ENCODE measurements at places on chromosomes 13 and 19.

DNA sequence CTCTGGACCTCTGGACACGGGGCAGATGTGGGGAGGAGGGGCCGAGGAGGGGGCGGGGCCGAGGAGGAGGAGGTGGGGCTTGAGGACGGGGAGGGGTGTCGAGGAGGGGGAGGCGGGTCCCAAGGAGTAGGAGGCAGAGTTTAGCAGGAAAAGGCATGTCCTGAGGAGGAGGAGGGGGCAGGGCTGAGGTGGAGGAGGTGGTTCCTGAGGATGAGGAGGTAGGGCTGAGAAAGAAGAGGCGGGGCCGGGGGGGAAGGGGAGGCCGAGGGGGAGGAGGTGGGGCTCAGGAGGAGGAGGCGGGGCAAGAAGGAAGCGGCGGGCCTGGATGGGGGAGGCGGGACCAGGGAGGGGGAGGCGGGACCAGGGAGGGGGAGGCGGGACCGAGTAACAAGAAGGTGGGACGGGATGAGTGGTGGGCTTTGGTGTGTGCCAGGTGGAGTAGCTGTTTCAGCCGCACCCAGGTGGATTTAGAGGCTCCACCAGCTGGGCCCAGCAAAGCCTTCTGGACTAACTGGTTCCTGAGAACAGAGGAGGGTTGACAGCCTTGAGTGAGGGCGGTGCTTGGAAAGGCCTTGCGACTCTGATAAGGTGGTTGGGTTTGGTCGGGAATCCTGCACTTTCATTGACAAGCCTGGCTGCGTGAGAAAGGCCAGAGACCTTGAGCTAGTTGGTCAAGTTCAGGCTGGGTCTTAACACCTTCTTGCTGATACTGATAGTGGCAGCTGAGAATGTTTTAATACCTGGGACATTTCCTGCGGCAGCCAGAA lies 7.7 kb downstream of the TECR start:
- peak; percentile 47 for DNase-seq
- H3K4me3 ChIP-seq: no peak overlapping the region
- H3K4me1 ChIP-seq: peaks cover 28% of the 10 kb centered on the region
- H3K27ac ChIP-seq: no peak overlapping the region
- no peaks in the 10 kb centered on the region for H3K27me3 ChIP-seq

DNA sequence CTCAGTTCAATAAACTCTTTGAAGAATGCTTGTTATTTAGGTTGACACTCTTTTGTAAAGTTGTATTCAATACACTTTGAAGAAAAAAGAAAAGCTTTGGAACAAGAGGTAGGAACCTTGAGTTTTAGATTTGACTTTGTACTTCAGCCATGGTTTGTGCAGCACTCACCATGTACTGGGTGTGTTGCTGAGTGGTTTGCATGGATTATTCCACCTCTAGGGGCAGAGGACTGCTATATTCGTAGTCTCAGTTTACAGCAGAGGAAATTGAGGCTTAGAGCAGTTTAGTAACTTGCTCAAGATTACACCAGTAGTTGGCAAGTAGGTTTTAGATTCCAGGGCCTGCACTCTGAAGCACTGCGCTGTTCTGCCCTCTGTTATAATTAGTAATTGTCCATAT lies 68.8 kb downstream of the DNAJC3 start:
- H3K27me3 ChIP-seq: no peaks in the 10 kb centered on the region
- H3K4me3 ChIP-seq: no peak overlapping the region
- DNase-seq: no peak
- no peak overlapping the region for H3K27ac ChIP-seq
- peaks cover 24% of the 10 kb centered on the region for H3K4me1 ChIP-seq

GRCh38 chr13:110910013-110910890 lies 4.6 kb downstream of the ANKRD10 start:
- H3K4me1 ChIP-seq: peaks cover 61% of the 10 kb centered on the region
- no peak for DNase-seq
- no peak overlapping the region for H3K27ac ChIP-seq
- no peaks in the 10 kb centered on the region for H3K27me3 ChIP-seq
- H3K36me3 ChIP-seq: peaks cover 46% of the 10 kb centered on the region

DNA sequence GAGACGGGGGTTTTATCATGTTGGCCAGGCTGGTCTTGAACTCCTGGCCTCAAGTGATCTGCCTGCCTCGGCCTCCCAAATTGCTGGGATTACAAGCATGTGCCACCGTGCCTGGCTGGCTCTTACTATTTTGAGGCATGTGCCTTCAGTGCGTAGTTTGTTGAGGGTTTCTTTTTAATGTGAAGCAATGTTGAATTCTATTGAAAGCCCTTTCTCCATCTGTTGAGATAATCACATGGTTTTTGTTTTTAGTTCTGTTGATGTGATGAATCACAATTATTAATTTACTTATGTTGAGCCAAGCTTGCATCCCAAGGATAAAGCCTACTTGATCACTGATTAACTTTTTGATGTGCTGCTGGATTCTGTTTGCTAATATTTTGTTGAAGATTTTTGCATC lies 290.9 kb downstream of the KCNRG start:
- no peak overlapping the region for H3K27ac ChIP-seq
- H3K27me3 ChIP-seq: peaks cover 7% of the 10 kb centered on the region
- no peak for DNase-seq
- H3K4me3 ChIP-seq: no peak overlapping the region
- H3K4me1 ChIP-seq: peaks cover 18% of the 10 kb centered on the region
- no peaks in the 10 kb centered on the region for H3K36me3 ChIP-seq

GRCh38 chr19:43483281-43483680 lies 17.9 kb upstream of the LYPD3 start:
- DNase-seq: no peak
- no peaks in the 10 kb centered on the region for H3K4me1 ChIP-seq
- H3K36me3 ChIP-seq: peaks cover 2% of the 10 kb centered on the region
- H3K4me3 ChIP-seq: no peak overlapping the region
- no peaks in the 10 kb centered on the region for H3K27me3 ChIP-seq

GRCh38 chr13:99506634-99507033 lies 5.4 kb downstream of the TM9SF2 start:
- no peak for DNase-seq
- no peaks in the 10 kb centered on the region for H3K27me3 ChIP-seq
- H3K36me3 ChIP-seq: peaks cover 56% of the 10 kb centered on the region
- H3K4me1 ChIP-seq: peaks cover 72% of the 10 kb centered on the region
- no peak overlapping the region for H3K27ac ChIP-seq

- no peak overlapping the region for H3K4me3 ChIP-seq
- H3K27me3 ChIP-seq: no peaks in the 10 kb centered on the region
- peaks cover 8% of the 10 kb centered on the region for H3K4me1 ChIP-seq
- H3K27ac ChIP-seq: no peak overlapping the region
- H3K36me3 ChIP-seq: no peaks in the 10 kb centered on the region
Observed at GRCh38 chr19:48678201-48678600, 5.4 kb upstream of the NTN5 start.

DNA sequence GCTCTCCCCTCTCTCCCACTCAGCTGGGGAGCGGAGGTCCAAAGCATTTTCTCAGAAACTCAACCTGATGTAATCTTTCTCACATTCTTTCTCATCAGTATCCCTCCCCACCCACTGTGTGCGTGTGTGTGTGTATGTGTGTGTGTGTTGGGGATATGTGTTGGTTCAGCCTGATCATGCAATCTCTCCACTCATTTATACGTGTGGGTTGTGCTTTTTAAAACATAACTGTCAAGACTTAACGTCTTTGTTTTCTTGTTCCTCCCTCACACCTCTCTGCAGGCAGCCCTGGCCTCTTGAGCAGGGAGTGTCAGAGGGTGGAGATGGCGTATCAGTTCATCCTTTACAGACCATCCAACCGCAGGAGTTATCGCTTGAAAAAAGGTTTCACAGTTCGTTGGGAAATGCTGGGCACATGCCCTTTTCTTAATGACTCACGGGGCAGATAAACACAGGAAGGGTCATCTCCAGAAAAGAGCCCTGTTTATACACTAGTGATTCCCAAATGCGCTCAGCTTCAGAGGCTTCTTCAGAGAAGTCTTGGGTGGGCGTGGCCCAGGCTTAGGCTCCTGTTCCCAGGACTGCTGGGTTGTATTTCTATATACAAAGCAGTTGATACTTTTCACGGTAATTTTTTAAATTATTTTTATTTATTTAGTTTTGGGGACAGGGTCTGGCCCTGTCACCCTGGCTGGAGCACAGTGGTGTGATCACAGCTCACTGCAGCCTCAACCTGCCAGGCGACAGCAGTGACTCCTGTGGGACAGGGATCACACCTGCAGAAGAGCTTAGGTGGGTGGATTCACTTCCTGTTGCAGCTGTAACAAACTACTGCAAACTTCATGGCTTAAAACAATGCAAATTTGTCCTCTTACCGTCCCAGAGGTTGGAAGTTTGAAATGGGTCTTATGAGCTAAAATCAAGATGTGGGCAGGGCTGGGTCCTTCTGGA lies 60.3 kb downstream of the CCDC70 start:
- H3K4me3 ChIP-seq: no peak overlapping the region
- H3K36me3 ChIP-seq: no peaks in the 10 kb centered on the region
- H3K27me3 ChIP-seq: no peaks in the 10 kb centered on the region
- peaks cover 15% of the 10 kb centered on the region for H3K4me1 ChIP-seq
- DNase-seq: no peak
- no peak overlapping the region for H3K27ac ChIP-seq

- H3K4me1 ChIP-seq: peaks cover 27% of the 10 kb centered on the region
- H3K4me3 ChIP-seq: peak overlapping the region; percentile 85
- no peaks in the 10 kb centered on the region for H3K27me3 ChIP-seq
- no peak for DNase-seq
- H3K27ac ChIP-seq: peak overlapping the region; percentile 90
Observed at GRCh38 chr19:1132552-1133383, 29.0 kb downstream of the GPX4 start.

DNA sequence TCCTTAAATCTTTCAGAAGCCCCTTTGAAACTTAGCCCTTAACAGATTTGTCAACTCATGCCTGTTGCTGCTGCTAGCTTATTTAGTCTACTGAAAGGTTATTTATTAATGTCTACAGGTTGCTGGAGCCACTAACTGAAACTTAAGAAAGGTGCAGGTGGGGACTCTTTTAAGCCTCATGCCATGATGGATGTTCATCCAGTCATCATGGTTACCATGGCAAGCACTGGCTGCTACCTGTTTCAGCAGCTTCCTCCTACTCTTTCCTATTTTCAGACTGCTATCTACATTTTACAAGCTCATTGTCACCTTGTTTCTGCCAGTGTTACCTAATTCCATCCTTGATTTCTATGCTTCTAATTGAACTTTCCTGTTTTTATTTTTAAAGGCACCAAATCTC lies 27.1 kb downstream of the DGKH start:
- DNase-seq: no peak
- no peaks in the 10 kb centered on the region for H3K27me3 ChIP-seq
- H3K27ac ChIP-seq: no peak overlapping the region
- H3K36me3 ChIP-seq: peaks cover 12% of the 10 kb centered on the region
- H3K4me1 ChIP-seq: peaks cover 25% of the 10 kb centered on the region

- no peak overlapping the region for H3K4me3 ChIP-seq
- H3K27me3 ChIP-seq: no peaks in the 10 kb centered on the region
Observed at GRCh38 chr19:42111384-42111783, 20.9 kb downstream of the POU2F2 start.

DNA sequence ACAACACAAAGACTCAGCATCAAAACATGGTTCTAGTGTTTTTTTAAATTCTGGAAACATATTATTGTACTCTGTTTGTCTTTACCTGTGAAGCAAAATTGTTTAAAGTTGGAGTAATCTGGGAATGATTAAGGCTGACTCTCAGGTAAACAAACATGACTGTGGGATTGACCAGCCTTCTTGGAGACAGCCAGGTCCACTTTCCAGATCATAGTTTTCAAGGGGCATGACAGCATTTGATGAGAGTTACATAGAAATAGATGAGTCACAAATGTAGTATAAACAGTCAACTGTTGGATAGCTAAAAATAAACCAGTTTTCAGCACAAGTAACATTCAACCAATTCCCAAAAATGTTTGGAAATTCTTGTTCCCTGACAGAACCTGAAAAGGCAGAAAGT lies 1680.9 kb downstream of the OLFM4 start:
- H3K27ac ChIP-seq: no peak overlapping the region
- no peaks in the 10 kb centered on the region for H3K27me3 ChIP-seq
- no peak overlapping the region for H3K4me3 ChIP-seq
- no peak for DNase-seq
- no peaks in the 10 kb centered on the region for H3K36me3 ChIP-seq
- no peaks in the 10 kb centered on the region for H3K4me1 ChIP-seq

DNA sequence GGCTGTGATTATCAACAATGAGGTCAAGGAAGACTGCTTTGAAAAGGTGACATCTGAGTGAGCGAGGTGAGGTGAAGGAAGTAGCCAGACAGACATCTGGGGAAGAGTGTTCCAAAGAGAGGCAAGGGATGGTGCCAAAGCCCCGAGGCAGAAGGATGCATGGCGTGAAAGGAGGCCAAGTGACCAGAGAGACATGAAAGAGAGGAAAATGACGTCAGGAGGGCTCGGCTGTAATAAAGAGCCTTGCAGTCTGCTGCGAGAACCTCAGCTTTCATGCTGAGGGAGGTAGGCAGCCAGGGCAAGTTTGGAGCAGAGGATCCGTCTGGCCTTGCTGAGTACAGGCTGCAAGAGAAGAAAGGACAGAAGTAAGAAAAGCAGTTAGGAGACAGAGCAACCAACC lies 50.8 kb downstream of the FOXO1 start:
- peaks cover 95% of the 10 kb centered on the region for H3K4me1 ChIP-seq
- H3K27ac ChIP-seq: peak overlapping the region; percentile 43
- H3K27me3 ChIP-seq: no peaks in the 10 kb centered on the region
- H3K4me3 ChIP-seq: peak overlapping the region; percentile 26
- peaks cover 66% of the 10 kb centered on the region for H3K36me3 ChIP-seq

GRCh38 chr13:83881917-83882605 lies at the start of gene SLITRK1:
SLITRK1 (minus strand) TSS chr13:83882474; CDS start chr13:83881507, 967 bp downstream.
- peaks cover 77% of the 10 kb centered on the region for H3K27me3 ChIP-seq
- H3K4me1 ChIP-seq: peaks cover 17% of the 10 kb centered on the region
- H3K4me3 ChIP-seq: no peak within 1 kb of the TSS
- no peak within 1 kb of the TSS for H3K27ac ChIP-seq
- H3K36me3 ChIP-seq: no peaks in the 10 kb centered on the region

DNA sequence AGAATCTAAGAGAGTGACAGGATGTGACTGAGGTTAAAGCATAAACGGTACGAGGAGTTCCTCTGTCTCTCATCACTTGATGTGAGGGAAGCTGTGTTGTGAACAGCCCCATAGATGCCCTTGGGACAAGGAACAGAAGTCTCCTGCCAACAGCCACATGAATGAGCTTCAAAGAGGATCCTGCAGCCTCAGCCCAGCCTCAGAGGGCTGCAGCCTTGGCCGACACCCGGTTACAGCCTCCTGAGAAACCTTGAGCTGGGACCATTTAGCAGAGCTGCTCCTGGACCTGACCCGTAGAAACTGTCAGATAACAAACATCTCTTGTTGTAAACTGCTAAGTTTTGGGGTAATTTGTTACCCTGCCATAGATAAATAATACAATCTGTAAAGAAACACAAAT lies 54.2 kb downstream of the CCNE1 start:
- H3K4me3 ChIP-seq: no peak overlapping the region
- H3K27ac ChIP-seq: no peak overlapping the region
- H3K4me1 ChIP-seq: no peaks in the 10 kb centered on the region
- H3K27me3 ChIP-seq: peaks cover 13% of the 10 kb centered on the region
- no peak for DNase-seq
- peaks cover 1% of the 10 kb centered on the region for H3K36me3 ChIP-seq

GRCh38 chr13:66661336-66661735 lies 568.8 kb downstream of the PCDH9 start:
- H3K27ac ChIP-seq: no peak overlapping the region
- H3K36me3 ChIP-seq: no peaks in the 10 kb centered on the region
- no peak for DNase-seq
- H3K4me1 ChIP-seq: no peaks in the 10 kb centered on the region
- no peaks in the 10 kb centered on the region for H3K27me3 ChIP-seq

Measured in activated naive CD8-positive, alpha-beta T cell treated with anti-CD3 and anti-CD28 coated beads for 36 hours (primary cell).